Immature natural killer cell (primary cell): ENCODE measurements at places on chromosomes 4 and X. TPM values are rescaled to one million over a fixed set of nuclear protein-coding genes. Genes with fewer than 3 reads are reported as not detected.

GRCh38 chrX:106898462-106898861, 4.7 kb downstream of the RIPPLY1 start:
- DNase-seq: peak; percentile 14

- no peak for DNase-seq
These were observed 39.0 kb downstream of the PLAC8 start for GRCh38 chr4:83075311-83076095.

The SOD3 gene
- not detected for polyA plus RNA-seq

DNA sequence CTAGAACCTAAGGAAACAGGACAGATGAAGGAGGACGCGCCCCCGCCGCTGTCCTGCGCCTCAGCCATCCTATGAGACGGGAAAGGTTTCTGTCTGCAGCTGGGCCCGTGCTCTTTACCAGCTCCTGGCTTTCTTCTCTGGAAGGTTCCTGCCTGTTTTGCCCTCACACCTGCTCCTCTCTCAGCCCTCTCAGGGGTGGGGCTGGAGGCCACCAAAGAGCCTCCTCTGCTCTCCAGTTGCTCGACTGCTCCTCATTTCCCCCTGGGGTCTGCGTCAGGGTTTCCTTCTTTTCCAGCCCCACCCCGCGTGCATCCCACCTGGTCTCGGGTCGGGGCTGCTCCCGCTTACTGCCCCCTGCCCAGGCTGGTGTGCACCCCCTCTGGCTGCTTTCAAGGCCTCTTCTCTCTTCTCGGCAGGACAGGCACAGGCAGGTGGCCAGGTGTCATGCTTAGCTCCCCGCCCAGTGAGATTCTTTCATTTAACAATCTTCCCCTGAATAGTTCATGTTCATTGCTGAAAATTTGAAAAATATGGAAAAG, 4.6 kb downstream of the HTT-AS start:
- no peak for DNase-seq

DNA sequence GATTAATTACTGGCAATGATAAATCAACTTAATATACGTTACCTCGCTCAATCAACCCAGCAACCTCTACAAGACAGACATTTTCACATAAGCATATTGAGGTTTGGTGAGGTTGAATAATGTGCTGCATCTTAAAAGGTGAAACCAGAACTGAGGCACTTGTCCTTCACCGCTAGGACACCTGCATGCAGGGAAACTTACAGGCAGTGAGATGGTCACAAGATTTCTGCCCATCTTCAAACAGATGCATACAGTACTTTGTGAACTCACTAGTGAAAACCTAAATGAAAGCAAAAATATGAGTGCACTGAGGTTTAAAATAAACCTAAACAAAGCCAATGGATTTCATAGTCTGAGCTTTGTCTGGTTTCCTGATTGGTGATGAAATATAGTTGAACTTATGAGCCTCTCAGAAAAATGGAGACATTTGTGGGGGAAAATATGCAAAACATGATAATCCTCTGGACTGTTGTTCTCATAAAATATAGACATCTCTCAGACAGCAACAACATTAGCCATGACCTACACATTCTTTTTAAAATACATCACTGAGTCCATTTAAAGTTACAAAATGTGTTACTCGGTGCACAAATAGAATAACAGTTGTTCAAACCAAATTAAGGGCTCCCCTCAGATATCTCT, 20.9 kb upstream of the PRSS12 start:
- no peak for DNase-seq

GRCh38 chr4:67558493-67558892, at the start of gene STAP1:
Gene STAP1 (plus strand): TSS chr4:67558727. CDS start chr4:67558810, 83 bp downstream.
- DNase-seq: peak; percentile 60

- DNase-seq: no peak
These were observed 164.7 kb downstream of the DCLK2 start for GRCh38 chr4:150242820-150243458.

DNA sequence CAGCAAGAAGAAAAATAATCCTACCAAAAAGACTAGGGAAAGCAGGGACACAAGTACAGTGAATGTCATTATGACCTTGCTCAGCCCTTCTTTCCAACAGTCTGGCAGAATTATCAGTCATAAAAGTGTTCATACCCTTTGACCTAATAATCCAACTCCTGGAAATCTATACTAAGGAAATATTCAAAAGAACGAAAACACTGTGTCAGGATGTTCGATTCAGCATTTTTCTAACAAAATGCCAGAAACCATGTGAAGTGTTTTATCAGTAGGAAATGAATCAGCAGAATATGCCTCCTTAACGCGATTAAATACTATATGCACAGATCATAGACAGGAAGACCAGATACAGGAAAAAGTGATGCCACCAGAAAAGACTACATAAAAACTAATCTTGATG, 16.2 kb upstream of the S100G start:
- DNase-seq: no peak

The HSFX4 gene
- polyA plus RNA-seq: not detected

DNA sequence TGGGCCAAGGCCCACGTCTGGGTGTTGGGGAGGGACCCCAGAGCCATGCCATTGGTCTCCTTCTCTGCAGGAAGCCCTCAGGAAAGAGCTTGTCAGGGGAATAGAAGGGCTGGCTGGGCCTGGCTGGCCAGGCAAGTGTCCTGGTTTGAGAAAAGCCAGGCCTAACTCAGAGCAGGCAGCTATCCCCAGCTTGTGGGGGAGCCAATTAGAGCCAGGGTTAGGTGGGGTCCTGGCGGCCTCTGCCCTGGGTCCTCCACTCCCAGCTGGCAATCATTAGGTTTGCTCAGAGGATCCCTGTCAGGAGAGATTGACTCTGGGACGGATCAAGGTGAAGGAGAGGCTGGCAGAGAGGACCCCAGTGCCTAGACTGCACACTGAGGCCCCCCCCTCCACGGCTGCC, 64.8 kb downstream of the PJA1 start:
- no peak for DNase-seq

- DNase-seq: no peak
These were observed 38.3 kb downstream of the ARAP2 start for GRCh38 chr4:36206012-36206411.

GRCh38 chr4:138275963-138276621, 33.9 kb upstream of the SLC7A11 start:
- DNase-seq: no peak

GRCh38 chr4:6107114-6107791, 89.0 kb upstream of the C4orf50 start:
- no peak for DNase-seq

The SYTL4 gene
- polyA plus RNA-seq: not detected

GRCh38 chr4:76342191-76342590, 35.7 kb downstream of the STBD1 start:
- no peak for DNase-seq

GRCh38 chr4:124737619-124738018, 25.1 kb upstream of the ANKRD50 start:
- DNase-seq: no peak

GRCh38 chr4:61994036-61994435, 793.9 kb downstream of the ADGRL3 start:
- no peak for DNase-seq

The RAP1GDS1 gene
- polyA plus RNA-seq: 50.4 TPM

The EMCN gene
- polyA plus RNA-seq: not detected

- DNase-seq: no peak
These were observed 145.4 kb upstream of the MAP3K15 start for GRCh38 chrX:19660604-19661255.

- no peak for DNase-seq
These were observed 494.1 kb downstream of the INPP4B start for GRCh38 chr4:142351958-142352357.

GRCh38 chrX:49064303-49064702, 5.5 kb downstream of the CCDC120 start:
- DNase-seq: no peak

The HELT gene
- polyA plus RNA-seq: not detected

- DNase-seq: no peak
These were observed 339.3 kb downstream of the MID1IP1 start for GRCh38 chrX:39140581-39140980.

- DNase-seq: no peak
These were observed 14.9 kb downstream of the PNMA6F start for GRCh38 chrX:153306527-153307115.

The CXorf49 gene
- not detected for polyA plus RNA-seq

The ADH7 gene
- not detected for polyA plus RNA-seq

DNA sequence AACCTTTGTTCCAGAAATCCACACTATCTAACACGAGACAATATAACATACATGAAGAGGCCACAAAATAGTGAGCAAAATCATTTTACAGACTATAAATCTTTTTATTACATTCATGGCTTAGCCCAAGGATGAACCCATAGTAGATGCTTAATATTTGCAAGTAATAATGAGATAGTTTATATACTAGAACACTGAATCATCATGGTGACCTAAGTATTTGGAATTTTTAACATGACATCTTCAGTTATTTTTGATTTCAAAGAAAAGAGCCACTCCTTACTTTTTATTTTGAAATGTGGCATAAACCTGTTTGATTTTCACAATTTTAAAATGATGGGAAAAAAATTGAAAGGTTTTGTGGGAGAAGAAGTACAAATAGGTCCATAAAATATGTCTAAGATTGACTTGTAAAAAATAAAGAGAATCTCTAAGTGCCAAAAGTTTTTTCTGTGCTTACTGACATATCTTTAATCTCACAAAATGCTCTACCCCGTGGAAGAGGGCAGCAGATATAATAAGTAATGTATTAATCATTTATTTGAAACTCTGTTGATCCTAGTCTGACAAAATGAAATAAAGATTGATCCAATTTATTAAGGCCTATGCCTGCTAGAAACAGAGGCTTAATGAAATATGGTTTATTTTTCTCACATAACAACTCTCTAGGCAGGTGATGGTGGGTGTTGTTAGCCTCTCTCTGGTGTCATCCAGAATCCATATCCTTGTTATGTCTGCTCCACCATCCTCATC, 224.5 kb upstream of the CENPE start:
- no peak for DNase-seq

The KLF8 gene
- polyA plus RNA-seq: 0.72 TPM

The GAGE12J gene
- polyA plus RNA-seq: not detected

DNA sequence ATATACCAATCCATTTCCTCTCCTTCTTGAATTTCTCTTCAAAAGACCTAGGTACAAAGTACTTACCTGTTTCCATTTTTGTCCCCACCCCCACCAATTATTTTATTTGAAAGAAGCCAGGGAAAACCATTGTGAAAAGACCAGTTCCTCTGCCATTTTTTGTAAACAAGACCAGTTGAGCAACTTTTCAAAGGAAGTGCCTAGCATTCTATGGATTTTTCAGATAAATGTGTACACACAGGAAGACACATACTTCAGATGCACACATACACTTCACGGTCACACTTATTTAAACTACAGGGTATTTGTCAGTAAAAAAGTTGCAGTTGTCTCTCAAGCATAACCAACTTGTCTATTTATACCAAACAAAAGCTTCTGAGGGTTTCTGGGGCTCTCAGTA, 587.2 kb upstream of the KLHL4 start:
- no peak for DNase-seq

The GPM6B gene
- polyA plus RNA-seq: 1.4 TPM

DNA sequence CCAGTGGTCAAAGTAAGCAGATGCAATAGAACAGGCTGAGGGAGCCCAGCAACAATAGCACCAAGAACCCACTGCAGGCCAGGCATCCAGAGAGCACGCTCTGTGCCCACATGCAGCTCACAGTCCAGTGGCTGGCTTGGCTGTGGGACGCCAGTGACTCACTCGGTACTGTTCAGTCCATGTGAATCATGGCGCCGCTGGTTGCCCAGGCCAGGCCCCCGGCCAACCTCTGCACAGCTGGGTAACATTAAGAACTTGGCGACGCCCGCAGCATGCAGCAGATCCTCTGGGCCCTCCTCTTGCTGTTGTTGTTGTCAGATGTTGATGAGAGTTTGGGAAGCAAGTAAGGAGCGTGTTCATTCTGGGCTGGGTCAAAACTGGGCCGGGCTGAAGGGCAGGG, 60.5 kb downstream of the MSX1 start:
- no peak for DNase-seq

- no peak for DNase-seq
These were observed 43.1 kb downstream of the TMEM164 start for GRCh38 chrX:110046001-110046400.

The TMEM31 gene
- polyA plus RNA-seq: not detected

The VEGFC gene
- polyA plus RNA-seq: not detected

DNA sequence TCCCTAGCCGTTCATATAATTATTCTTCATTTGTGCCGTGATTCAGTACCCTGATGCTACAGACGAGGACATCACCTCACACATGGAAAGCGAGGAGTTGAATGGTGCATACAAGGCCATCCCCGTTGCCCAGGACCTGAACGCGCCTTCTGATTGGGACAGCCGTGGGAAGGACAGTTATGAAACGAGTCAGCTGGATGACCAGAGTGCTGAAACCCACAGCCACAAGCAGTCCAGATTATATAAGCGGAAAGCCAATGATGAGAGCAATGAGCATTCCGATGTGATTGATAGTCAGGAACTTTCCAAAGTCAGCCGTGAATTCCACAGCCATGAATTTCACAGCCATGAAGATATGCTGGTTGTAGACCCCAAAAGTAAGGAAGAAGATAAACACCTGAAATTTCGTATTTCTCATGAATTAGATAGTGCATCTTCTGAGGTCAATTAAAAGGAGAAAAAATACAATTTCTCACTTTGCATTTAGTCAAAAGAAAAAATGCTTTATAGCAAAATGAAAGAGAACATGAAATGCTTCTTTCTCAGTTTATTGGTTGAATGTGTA, 7.0 kb downstream of the SPP1 start:
- no peak for DNase-seq

The DDIT4L gene
- polyA plus RNA-seq: not detected

The NEK1 gene
- 12.8 TPM for polyA plus RNA-seq

GRCh38 chr4:31575504-31575903, 855.3 kb downstream of the PCDH7 start:
- no peak for DNase-seq

GRCh38 chrX:68238568-68238967, 194.7 kb downstream of the OPHN1 start:
- DNase-seq: peak; percentile 18

DNA sequence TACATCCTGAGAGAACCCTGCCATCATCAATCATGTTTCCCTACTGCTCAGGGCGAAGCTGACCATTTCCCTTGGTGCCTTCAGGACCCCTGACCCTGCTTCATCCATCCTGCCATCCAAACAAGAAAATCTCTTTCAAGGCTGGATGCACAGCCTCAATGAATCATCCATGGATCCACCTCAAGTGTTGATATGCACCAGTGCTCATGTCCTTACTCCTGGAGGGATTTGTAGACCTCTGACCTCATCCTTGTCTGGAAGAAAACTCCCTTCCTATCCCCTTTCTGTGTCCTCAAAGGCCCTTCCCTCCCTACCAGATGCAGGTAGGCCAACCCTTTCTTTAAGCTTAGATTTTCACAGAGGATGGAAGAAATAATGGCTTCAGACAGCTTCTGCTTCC, 24.6 kb downstream of the BEX3 start:
- DNase-seq: no peak

GRCh38 chr4:114383067-114383466, 215.5 kb upstream of the UGT8 start:
- DNase-seq: no peak

DNA sequence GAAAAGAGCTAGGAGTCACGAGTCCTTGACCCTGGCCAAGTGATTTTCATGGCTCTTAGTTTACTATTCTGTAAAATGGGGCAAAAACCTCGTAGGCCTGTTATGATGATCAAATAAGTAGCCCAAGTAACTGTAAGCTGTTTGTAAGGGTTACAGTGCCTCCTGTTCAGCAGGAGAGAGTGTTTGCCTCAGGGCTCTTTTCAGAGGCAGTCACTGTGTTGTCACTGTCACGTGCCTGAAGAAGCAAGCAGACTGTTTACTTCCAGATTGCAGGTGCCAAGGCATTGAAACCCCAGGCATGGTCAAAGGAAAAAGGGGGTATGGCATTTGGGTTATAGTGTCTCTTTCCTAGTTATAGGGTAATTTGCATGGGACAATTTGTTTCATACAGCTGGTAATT, 4.5 kb downstream of the RAB39B start:
- DNase-seq: no peak

GRCh38 chr4:163554870-163555465, 60.5 kb downstream of the TMA16 start:
- DNase-seq: no peak

The CXorf49B gene
- polyA plus RNA-seq: not detected

The SMIM10L2A gene
- 0.17 TPM for polyA plus RNA-seq
